ENCODE measurements at places on chromosomes 4 and X.

DNA sequence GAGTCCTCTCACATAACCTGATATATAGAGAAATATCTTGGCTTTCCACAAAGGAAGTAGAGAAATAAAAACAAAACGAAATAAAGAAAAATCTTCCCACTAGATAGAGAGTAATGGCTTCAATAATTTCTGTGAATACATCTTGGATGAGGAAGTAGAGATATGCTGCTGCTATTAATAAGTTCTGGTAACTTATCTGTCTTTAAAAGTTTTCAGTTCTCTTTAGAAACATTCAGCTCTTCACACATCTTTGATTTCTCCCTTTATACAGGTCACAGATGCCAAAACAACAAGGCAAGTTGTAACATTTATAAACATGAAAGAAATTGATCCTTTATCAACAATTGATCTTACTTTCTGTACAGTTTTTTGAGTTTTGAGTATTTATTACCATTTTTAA, 615.8 kb downstream of the TRAM1L1 start:
- DNase-seq: no peak

GRCh38 chr4:183808097-183808456, 97.0 kb upstream of the STOX2 start:
- no peak for DNase-seq

DNA sequence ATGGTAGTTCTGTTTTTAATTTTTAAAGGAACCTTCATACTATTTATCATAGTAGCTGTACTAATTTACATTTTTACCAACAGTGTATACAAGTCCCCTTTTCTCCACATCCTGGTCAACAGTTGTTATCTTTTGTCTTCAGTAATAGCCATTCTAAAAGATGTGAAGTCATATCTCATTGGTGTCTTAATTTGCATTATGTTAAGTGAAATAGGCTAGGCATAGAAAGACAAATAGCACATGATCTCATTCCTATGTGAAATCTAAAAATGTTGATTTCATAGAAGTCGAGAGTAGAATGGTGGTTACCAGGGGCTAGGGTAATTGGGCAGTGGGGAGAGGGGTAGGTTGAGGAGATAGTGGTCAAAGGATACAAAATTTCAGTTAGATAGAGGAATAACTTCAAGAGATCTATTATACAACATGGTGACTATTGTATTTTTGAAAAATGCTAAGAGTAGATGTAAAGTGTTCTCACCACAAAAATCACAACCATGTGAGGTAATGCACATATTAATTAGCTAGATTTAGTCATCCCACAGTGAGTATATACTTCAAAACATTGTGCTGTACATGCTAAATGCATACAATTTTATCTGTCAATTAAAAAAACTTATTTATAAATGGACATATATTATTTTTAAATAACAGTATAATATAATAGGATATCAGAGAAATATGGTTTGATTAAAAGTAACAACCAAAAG, 58.9 kb downstream of the DIAPH2 start:
- DNase-seq: no peak

DNA sequence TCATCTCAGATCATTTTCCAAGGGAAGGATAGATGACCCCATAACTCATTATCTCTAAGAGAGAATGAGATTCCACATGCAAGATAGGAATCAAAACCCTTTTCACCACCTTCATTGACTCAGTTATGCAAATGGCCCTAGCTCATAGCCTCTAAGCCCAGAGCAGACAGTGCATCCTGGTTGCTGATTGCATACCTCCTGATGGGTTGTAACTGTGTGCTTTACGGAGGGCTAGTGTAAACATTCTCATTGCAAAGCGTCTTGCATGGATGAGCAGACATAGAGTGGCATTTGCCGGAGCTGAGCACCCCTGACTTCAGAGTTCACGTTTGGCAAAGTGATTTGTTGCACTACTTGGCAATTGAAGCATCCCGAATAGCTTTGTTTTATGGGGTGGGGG, 151.0 kb downstream of the VCX3A start:
- DNase-seq: no peak

- DNase-seq: no peak
Observed at GRCh38 chrX:123698979-123699520, 33.8 kb downstream of the THOC2 start.

DNA sequence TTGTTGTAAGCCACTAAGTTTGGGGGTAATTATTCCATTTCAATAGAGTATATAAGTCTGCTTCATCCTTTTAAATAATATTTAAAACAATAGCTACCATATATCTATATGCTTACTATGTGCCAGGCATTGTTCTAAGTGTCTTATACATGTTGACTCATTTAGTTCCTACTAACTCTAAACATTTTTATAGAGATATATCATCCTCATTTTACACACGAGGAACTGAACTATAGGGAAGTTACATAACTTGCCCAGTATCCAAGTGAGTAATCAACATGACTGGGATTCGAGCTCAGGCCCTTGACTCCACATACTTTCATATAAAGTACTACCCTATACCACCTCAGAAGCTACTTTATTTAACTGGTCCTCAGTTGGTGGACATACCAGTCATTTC, 175.3 kb upstream of the RAI2 start:
- no peak for DNase-seq

All from CD4-positive, alpha-beta T cell treated with Interleukin-15 for 4 hours (primary cell).